ENCODE measurements at places on chromosomes 13 and 19.

DNA sequence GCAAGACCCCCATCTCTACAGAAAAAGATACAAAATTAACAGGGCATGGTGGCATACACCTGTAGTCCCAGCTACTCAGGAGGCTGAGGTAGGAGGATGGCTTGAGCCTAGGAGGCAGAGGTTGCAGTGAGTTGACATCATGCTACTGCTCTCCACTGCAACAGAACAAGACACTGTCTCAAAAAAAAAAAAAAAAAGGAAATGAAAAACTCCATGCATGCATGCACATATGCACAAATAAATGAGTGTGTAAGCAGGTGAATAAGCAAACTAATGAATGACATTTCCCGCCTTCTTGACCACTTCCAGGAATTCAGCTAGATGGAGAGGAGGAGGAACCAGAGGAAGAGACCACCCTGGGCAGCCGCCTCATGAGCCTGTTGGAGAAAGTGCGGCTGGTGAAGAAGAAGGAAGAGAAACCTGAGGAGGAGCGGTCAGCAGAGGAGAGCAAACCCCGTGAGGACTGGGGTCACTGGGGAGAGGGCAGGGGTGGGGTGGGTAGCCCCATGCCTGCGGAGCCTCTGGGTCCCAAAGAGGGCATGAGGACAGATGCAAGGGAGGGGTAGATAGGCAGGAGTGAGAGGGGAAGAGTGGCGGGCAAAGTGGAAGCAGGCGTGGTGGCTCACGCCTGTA lies 58.8 kb downstream of the RYR1 start:
- no peak for DNase-seq

DNA sequence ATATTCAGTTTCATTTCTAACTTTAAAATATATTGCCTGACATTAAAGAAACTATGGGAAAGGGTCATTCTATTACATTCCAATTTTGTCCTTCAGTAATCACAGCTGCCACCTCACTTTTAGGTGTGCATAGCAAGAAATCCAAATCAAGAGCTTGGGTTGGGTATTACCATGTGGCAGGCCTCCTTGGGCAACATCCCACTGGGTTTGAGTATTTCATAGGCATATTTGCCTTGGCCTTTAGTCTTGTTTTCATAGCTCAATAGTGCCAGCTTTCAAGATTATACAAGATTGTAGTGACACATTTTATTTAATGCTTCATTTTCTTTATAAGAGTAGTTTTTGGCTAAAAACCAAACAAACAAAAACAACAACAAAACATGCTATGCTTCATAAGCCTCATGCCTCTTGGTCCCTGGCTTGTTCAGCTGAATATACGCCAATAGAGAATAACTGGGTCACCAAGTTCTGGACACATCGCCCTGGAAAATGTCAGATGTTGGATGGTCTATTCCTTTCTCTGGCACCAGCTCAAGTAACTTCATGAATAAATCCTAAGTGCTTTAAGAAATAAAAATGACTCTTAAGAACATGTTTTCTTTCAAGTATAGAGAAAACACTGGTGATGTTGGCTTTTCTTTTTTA lies 167.4 kb upstream of the STARD13 start:
- no peak for DNase-seq

DNA sequence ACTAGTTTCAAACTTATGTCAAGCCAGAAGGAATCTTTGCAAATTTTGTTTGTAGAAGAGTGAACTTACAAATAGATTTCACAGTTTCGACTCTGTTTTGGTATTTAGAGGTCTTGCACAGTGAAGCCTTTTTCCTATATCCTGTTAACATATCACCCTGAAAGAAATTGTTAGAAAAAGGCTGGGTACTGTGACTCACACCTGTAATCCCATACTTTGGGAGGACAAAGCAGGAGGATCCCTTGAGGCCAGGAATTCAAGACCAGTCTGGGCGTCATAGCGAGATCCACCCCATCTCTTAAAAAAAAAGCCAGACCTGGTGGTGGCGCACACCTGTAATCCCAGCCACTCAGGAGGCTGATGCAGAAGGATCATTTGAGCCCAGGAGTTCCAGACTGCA lies 224.0 kb downstream of the GGACT start:
- DNase-seq, result no peak

DNA sequence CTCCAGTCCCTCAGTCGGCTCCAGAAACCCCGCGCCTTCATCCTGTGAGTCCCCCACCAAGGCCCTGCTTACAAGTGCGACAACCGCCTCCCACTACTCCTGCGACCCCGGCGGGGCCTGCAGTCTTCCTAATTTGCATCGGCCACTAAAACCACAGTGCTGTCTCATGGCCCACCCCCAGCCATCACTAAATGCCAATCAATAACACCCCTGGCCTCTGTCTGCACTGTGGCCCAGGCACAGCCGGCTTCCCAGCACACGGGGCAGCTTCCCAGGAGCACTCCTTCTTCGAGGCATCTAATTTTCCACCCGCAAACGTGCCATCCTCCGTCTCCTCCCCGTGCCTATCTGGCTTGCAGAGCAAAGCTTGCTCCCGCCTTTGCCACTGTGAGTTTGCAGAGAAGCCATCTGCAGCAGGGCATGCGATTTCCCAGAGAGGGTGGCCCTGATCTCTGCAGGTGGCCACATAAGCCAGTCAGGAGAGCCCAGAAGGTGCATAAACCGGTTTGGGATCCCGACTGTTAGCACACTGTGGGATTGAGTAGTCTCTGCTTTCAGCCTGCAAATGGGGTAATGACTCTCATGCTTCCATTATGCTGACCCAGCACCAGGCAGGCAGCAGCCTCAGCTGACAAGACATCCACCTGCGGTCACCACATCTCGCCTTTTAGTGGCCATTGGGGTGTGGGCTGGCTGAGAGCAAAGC lies 34.0 kb upstream of the USE1 start:
- DNase-seq, result no peak

GRCh38 chr19:584240-585001 lies 5.3 kb upstream of the HCN2 start:
- peak; percentile 81 for DNase-seq

GRCh38 chr19:51119611-51120010 lies 5.1 kb upstream of the SIGLEC9 start:
- no peak for DNase-seq

DNA sequence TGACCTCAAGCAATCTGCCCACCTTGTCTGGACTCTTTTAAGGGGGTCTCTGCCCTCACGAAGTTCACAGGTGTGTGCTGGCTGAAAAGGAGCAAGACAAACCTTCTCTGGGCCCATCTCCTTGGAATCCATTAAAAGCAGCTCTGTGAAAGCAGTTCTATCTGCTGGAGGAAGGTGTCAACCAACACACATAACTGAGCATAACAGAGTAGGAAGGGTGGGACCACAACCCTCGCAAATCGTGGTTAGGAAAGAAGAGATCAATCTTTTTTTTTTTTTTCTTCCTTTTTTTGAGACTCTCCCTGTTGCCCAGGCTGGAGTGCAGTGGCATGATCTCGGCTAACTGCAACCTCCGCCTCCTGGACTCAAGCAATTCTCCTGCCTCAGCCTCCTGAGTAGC lies 1.4 kb downstream of the SUGP2 start:
- no peak for DNase-seq

DNA sequence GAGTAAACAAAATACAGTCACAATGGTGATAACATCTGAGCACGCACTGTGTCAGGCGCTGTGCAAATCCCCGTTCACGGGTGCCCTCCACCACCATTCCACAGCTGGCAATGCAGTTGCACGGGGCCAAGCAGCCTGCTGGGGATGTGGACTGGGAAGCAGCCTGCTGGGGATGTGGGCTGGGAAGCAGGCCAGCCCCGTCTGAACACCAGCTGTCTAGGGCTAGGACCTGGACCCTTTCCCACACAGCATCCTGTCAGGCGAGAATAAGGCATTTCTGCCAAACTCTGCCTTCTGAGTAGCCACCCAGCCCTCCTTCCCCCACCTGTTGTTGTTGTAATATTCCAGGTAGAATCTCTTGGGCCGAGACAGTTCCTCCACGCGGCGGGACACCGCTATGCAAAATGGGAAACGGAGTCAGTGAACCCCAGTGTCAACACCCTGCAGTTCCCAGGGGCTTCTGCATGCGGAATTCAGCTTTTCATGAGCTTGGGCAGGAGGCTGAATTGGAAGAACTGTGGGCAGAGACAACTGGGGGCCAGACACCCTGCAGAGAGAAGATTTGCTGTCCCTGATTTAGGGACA lies 27.8 kb upstream of the MIER2 start:
- no peak for DNase-seq

- DNase-seq, result no peak
Observed at GRCh38 chr19:58406818-58407657, 1.4 kb upstream of the ZNF584 start.

DNA sequence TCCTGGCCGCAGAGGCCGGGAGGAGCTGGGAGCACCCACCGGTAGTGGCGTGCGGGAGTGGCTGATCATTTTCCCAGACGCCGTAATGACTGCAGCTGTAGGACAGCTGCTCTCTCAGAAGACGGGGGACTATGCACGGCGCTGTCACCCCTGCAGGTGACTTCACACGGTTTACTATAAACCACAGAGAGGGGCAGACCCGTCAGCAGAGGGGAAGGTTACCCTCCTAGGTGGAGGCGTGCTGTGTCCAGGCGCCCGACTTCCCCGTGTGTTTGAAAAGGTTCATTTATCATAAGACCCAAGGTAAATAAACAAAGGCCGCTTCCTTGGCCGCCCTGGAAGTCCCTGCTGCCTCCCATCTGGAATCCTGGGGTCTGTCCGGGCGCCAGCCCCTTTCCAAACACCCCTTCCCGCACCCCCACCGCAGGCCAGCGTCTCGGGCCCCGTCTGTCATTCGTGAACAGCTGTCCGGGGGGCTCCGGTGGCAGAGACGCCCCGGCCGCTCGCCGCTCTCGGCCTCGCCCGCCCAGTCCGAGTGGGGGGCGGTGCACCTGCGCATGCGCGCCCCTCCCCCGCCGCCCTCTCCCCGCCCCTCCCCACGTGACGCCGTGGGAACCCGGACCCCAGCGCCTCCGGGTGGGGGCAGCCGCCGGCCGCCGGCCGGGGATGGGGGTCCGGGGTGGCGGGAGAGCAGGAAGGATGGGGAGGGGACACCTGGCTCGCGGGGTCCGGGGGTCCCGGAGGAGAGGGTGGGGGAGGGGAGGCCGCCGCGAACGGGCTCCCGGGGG lies 915 bp downstream of the SHC2 start:
- DNase-seq, result no peak

DNA sequence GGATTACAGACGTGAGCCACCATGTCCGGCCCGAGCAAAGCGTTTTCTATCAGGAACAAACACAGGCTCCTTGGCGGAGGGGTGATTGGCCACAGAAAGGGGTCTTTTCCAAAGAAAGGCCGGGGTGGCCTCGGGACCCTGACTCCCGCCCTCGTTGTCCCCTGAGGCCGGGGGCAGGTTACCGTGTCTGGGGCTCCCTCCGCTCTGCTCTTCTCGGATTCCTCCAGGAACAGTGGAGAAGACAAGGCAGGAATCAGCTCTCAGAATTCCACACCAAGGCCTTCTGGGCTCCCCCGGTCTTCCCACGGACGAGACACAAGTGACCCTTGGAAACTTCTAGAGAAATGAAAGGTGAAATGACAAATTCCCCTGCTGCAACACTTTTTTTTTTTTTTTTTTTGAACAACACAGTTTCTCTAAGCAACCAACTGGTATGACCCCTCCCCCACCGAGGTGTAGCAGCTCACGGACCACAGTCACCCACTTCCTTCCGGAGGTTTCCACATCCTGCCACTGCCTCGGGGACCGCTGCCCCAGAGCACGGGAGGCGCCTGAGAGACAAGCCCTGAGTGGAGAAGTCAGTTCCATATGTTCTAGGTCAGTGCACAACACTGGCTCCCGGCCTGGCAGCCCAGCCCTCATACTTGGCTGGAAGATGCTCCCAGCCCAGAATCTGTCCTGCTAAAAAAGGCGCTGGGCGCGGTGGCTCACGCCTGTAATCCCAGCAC lies 11.0 kb downstream of the MOB3A start:
- peak; percentile 88 for DNase-seq

DNA sequence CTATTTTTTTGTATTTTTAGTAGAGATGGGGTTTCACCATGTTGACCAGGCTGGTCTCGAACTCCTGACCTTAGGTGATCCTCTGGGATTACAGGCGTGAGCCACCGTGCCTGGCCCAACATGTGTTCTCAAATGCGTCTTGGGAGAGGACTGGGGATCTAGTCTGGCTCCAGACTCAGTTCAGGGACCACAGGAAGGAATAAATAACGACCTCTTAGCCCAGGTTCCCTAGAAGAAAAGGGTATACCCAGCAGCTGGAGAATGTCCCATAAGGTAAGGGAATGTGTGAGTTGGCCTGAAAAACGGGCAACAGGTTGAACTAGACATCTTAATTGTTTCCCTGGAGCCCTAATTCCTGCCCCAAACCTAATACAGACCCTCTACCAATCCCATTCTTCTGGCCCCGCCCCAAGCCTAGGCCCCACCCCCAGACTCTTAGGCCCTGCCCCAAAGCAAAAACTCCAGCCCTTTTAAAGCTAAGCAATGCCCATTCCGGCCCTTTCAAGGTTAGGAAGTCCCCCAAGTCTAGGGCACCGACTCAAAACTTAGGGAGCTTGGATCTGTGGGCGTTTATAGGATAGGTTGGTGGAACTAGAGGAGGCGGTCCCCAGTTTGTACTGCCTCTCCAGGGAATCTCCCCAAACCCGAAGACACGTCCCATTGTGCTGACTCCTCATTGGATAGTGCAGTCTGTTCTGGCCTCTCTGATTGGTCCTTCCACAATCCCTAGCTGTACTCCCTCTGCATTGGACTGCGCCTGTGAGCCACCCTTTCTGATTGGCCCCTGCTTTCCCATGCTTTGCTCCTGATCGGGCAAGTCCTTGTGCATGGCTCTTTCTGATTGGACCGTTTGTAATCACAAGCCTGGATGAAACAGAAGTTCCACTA lies 5.4 kb upstream of the LRFN1 start:
- DNase-seq, result no peak

GRCh38 chr13:31674051-31674450 lies 65.3 kb upstream of the RXFP2 start:
- no peak for DNase-seq

- no peak for DNase-seq
Observed at GRCh38 chr13:25178070-25178469, 6.0 kb upstream of the AMER2 start.
